Fibroblast of upper back skin (primary cell): ENCODE measurements at places on chromosomes 2 and 18.

GRCh38 chr2:16962505-16962904 is 296.9 kb upstream of the CYRIA start:
- DNase-seq, result peak; percentile 45

DNA sequence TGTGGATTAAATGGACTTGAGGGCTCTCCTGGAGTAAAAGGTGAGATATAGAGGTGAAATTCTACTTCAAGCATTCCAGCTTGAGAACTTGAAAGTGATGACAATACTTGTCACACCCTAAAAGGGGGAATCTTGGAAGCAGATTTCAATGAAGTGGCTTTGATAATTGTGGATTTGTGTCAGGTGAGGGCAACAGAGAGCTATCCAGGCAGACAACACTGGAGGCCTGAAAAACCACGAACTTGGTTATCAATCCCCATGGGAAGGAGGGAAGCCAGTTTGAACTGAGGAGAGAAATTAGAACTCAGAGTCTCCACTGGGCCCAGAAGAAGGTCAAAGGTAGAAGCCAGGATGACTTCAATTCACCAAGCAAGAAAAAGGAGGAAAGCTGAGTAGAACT is 263.9 kb downstream of the FIGN start:
- peak; percentile 54 for DNase-seq

DNA sequence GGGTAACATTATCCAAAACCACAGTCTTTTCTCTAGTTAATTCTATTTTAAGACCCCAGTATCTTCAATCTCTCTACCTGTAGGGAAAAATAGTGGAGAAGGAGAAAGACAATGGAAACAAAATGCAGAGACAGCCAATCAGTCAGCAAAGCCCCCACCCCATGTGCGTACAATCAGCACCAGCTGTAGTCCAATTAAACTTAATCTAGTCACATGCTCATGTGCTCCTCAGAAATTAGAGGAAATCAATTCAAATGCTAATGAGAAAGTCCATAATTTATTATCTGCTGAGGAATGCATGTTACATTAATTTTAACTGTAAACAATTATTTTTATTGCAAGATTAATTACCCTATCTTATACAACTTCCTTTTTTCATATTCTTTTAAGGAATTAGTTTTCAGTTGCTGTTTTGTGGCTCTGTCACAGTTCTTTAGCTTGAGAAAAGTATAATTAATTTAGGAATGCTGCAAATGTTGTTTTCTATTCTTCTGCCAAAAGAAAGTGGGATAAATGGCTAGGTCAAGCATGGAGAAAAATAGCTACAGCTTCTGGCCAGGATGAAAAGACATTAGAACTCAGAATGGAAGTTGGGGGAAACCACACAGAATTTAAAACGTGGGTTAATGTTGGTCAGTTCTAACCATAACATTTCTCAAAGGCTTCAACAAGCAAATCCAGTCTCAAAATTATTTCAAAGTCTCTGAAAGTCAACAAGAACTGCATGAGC is 232.4 kb upstream of the HNRNPA3 start:
- no peak for DNase-seq

- DNase-seq, result no peak
Measured at GRCh38 chr18:75071484-75071785, 137.5 kb downstream of the PTGR3 start.

DNA sequence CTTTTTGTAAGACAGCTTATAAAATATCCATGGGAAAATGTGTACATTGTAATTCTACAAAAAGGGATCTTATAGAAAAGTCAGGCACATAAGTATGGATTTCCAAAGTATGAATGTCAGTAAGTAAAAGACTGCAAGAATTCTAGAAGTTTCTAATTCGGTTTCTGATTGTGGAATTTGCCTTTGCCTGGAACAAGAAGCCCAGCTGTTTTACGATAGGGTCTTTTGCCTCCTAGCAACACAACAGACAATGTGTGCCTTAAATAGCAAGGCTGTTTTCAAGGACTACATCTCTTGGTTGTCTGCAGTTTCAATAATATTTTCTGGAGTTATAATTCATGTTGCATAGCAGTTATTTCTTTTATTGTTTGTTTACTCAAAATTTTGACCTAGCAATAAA is 312.9 kb downstream of the MTX2 start:
- DNase-seq, result no peak

- DNase-seq, result no peak
Measured at GRCh38 chr2:195312662-195313061, 344.4 kb upstream of the SLC39A10 start.

- peak; percentile 68 for DNase-seq
Measured at GRCh38 chr18:61703508-61703907, 189.3 kb downstream of the RNF152 start.

DNA sequence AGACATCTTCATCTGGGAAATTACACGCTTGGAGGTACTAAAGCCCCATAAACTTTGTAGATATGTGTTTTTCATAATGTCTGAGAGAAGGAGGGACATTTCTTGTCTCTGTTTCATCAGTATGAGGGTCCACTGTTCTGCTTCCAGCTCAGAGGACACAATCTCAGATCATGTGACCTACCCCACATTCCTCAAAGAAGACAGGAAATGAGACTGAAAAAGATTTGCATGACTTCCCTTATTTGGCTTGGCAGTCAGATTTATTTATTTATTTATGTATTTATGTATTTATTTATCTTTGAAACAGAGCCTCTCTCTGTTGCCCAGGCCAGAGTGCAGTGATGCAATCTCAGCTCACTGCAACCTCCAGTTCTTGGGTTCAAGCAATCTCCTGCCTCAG is 463.7 kb upstream of the RGPD4 start:
- DNase-seq, result peak; percentile 19
